ENCODE measurements at places on chromosomes 2 and 18.

- no peak for DNase-seq
These were observed 562 bp downstream of the TWSG1 start for GRCh38 chr18:9334973-9335696.

DNA sequence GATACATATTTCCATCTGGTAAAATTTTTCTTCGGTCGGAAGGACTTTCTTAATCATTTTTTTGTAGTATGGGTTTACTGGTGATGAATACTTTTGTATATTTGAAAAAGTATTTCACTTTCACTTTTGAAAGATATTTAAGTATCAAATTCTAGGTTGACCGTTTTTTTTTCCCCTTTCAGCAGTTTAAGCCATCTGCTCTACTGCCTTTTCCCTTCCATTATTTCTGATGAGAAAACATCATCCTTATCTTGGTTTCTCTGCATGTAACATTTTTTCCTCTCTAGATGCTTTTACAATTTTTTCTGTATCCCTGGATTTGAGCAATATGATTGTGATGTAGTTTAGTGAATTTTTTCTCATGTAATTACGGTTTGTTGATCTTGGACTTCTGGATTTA lies 87.0 kb downstream of the MTX2 start:
- no peak for DNase-seq

DNA sequence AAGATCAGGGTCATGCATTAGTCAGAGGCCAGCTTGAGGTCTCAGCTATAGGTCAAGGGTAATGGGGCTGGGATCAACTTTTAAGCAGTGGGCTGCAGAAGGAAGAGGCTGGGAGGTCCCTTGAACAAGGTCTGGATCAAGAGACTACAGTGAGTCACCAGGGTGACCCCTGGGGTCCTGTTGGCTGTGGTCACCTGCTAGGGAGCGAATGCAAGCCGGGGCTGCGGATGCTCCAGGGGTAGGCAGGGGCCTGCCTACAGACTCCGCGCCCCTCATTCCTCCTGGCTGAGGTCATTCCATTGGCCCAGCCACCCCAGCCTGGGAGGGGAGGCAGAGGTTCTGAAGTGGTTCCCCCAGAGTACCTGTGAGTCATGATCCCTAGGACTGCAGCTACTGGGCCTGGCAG lies 110.4 kb downstream of the CYP26B1 start:
- no peak for DNase-seq

GRCh38 chr2:167929484-167929883 lies 317.9 kb downstream of the STK39 start:
- peak; percentile 77 for DNase-seq

- DNase-seq, result no peak
These were observed 34.9 kb downstream of the LAMA1 start for GRCh38 chr18:7082671-7083070.

GRCh38 chr2:2577407-2577831 lies 246.3 kb upstream of the MYT1L start:
- DNase-seq, result peak; percentile 23

DNA sequence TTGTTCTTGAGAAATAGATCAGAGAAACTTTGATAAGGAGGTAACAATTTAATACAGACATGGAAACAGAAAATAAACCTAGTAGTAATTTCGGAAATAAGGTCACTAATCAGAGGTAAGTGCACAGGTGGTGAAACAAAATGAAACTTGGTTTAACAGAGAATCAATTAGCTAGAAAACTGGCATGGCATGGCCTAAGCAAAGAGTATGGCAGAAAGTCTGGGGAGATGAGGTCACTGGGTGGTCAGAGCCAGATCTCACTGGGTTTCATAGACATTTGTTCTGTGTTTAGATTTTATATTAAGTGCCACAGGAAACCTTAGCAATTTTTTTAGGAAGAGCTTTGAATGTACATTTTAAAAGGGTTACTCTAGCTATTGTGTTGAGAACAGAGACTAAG lies 1216.0 kb upstream of the PIK3C3 start:
- DNase-seq, result no peak

DNA sequence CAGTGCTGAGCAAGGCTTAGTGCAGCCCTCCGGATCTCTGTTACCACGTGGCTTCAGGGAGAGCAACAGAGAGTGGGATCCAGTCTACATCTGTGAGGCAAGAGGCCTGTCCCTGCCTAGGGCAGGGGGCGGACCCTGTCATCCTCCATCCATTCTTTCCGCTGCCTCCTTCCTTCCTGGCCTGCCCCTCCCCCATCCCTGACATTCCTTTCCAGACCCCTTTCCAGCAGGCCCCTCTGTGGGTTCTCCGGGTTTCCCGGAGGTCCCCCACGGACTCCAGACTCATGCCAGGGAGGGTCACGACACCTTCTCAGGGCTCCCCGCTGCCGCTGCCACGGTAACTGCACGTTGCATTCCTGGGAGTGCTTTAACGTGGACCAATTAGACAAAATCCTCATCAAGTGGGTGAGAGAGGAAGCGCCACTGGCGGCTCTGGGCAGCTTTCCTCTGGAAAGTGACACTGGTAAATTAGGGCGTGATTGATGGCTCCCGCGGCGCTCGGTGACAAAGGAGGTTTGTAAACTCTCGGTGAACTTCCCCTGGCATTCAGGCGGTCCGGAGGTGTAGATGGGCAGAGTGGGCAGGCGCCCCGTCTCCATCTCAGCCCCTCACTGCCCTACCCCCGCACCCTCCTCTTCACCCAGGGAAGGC lies 11.4 kb downstream of the ATOH8 start:
- DNase-seq, result no peak

DNA sequence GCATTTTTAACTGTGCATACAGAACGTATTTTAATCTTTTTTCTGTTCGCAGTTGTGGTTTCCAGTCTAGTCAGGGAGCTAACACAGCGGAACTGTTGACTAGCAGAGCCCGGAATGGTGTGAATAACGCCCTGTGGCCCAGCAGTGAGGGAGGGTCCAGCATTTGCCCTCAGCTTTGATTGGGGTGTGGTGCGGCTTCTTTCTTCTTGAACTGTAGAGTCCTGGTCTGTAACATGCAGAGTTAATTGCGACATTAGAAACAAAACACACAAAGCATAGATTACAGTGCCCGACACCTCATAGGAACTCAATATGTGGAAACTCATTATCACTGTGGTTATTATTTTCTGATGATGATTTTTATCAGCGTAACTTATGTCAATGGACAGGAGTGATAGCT lies 253.6 kb downstream of the SOX11 start:
- no peak for DNase-seq

GRCh38 chr2:190583507-190584337 lies 49.2 kb upstream of the NEMP2 start:
- DNase-seq, result no peak
